ENCODE measurements at places on chromosomes 12 and 14.

- no peak for DNase-seq
Measured at GRCh38 chr12:120234643-120235368, 30.7 kb downstream of the PXN start.

- no peak for DNase-seq
Measured at GRCh38 chr12:76152181-76152807, 67.8 kb upstream of the NAP1L1 start.

DNA sequence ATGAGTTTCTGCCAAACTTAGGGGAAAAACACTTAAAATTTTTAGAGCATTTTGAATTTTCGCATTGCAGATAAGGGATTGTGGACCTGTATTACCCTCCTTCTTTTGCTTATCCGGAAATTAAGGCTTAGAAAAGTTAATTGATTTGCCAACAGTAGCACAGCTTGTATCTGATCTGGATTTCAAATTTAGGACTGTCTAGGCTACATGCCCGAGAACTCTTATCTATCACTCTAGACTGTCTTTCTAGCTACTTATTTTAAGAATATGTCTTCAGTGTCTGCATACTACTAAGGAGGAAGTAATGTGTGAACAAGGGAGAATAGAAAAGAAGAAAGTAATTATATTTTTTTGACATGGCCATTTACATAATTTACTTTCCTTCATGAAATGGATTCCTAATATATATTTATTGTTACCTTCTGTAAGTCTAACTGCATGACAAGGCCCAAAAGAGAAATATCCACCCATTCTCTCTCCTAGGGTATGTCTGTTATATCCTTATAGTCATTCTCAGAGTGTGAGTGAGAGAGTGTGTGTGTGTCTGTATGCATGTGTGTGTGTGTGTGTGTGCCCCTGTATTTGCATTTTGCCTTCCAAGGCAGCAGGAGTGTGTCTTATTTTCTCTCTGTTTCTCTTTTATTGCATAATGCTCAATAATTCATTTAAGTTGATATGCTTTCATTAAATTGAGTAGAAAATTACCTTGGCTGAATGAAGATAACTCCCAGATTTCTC lies 132.1 kb downstream of the SLC5A8 start:
- DNase-seq = no peak

GRCh38 chr14:52015411-52016030 lies 26.2 kb downstream of the RTRAF start:
- no peak for DNase-seq

- peak; percentile 29 for DNase-seq
Measured at GRCh38 chr14:69818758-69819191, 21.7 kb upstream of the SLC10A1 start.

DNA sequence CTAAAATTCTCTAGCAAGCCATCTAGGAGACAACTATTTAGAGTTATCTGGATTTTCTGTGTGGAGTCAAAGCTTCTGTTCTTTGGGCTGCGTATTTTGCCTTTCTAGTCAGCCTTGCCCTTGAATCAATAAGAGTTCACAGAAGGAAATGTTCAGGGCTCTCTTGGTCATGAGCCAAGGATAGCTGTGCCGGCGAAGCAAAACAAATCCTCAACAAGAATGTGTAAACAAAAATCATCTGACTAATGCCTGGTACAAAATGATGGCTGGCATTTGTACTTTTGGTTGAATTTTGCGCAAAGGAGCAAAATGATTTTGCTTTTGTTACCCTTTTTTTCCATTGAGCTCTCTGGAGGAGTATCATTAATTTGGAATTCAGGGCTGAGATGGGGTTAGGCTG lies 171.1 kb downstream of the DACT1 start:
- DNase-seq = no peak

Data from CMK (cell line).